ENCODE measurements at places on chromosomes 6 and 20.

- DNase-seq = no peak
Observed at GRCh38 chr6:13838616-13839015, 24.3 kb upstream of the MCUR1 start.

DNA sequence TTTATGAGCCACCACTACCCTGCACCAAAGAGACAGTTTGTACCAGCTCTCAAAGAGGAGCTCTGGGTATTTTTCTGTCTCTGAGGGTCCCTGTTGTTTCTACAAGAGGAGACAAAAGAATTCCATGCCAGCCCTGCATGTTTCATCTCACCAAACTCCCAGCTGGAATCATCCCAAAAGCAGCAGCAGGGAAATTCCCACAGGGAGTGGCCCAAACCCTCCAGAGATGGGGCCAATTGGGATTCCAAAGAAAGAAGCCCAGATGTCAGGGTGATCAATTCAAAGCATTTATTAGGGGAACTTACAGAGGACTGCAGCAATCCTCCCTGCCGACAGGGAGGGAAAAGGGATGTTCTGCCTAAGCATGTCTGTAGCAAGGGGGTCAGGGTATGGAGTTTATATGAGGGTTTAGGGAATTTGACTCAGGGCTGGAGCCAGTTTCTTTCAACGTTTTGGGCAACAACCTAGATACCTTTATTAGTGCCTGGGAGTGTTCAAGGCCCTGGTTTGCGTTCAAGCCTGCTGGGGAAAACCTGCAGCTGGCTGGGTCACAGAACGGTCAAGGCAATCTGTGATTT, 47.2 kb downstream of the MUC22 start:
- DNase-seq = no peak

GRCh38 chr20:920311-920710, 4.2 kb upstream of the ANGPT4 start:
- no peak for DNase-seq

DNA sequence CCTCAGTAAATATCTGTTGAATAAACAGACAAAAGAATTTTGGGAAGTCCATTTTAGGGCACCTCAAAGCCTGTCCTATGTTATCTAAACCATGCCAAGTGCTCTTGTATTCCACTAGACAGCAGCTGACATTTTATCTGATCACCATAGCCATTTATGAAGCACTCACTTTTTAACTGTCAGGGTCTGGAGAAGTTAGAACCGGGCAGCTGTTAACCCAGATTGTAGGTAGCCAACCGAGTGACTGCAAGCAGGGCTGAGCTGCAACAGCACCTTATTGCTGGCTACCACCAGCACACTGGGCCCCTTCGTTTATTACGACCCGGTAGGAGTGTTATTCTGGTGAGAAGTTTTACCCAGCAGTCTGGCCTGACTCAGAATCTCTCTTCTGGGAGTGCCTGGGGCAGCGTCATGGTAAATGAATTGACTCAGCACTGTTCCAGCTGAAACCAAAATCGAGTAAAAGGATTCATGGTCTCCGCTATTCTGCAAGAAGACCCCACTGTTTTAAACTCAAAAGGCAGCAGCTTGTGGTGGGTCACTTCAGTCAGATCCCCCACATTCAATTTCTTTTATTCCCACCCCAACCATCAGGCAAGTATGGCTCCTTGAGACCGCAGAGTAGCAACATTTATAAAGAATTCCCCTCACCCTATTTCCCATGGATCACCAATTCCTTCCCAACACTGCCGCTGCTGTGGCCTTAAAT, 1.7 kb downstream of the UBE2V1 start:
- no peak for DNase-seq

- DNase-seq = no peak
Observed at GRCh38 chr6:108565091-108565766, 4.5 kb downstream of the FOXO3 start.

DNA sequence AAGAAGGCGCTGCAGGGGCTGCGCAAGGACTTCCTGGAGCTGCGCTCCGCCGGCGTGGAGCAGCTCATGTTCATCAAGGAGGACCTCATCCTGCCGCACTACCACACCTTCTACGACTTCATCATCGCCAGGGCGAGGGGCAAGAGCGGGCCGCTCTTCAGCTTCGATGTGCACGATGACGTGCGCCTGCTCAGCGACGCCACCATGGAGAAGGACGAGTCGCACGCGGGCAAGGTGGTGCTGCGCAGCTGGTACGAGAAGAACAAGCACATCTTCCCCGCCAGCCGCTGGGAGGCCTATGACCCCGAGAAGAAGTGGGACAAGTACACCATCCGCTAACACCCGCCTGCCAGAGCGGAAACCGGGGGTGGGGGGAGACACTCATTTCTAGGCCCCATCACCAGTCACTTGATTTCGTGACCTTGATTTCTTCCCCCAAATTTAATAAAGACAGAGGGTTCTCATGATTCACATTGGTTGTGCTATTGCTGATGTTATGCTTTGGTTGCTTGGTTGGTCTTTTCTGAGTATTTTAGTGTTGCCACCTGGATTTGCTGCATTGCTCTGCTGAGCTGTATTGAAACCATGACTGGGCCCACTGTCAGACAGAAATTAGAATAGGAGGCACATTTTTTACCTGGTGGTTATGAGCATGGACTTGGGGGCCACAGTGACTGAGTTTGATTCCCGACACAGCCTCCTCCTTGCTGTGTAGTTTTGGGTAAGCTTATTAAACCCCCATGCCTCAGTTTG, 1.5 kb downstream of the FAM50B start:
- no peak for DNase-seq

GRCh38 chr6:20334334-20334733, 67.3 kb upstream of the E2F3 start:
- DNase-seq = peak; percentile 67

DNA sequence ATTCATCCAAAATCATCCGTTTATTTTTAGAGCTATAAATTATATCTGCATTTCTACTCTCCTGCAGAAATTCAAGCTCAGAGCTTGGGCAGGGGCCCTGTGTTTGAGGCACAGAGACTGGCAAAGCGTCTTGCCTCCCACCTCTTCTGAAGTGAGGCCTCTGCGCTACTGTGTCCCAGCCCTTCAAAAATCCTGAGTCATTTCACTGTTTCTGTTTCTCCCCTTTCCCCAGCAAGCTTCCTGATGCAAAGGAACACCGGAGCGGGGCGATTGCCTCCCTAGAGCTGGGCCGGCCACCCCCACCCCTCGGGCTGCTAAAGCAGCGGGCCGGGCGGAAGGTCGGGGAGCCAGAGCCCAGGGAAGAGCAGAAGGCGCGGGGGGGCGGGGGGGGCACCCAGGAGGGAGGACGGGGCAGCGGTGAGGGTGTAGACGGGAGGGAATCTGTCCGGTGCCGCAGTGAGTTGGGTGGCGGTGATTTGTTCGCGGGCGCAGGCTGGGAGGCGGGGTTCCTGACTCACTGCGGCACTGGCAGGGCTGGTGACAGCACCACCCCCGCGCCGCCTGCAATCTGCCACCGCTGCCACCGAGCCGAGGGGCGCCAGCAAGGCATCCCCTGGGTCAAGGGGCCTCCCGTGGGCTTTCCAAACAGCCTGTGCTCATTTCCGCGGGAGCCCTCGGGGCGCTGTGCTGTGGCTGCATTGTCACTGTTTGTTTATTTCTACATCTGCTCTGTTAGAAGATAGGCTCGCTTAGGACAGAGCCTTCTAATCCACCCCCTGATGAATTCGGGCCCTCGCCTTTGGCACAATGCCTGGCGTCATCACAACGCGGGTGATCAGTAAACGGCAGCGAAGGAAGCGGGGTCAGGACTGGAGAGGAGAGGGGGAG, 46.5 kb upstream of the SNAP25 start:
- DNase-seq = peak; percentile 80

DNA sequence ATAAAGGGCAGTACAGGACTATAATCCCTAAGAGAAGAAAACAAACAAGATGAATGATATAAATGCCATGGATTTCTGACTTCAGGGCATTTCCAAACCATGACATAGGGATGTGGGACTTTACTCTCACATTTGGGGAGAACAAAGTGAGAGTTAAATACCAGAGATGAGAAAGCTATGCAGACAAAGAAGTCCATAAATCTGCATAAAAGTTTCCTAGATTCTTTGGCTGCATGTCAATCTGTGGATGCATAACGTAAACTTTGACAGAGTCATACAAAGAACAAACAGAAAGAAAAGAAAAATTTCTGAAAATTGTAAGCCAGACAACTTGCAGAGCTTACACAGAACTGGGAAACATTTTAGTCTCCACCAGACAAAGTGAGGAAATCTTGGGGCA, 11.7 kb downstream of the EPM2A start:
- DNase-seq = no peak

GRCh38 chr6:10174056-10174455, 240.8 kb downstream of the TFAP2A start:
- no peak for DNase-seq

DNA sequence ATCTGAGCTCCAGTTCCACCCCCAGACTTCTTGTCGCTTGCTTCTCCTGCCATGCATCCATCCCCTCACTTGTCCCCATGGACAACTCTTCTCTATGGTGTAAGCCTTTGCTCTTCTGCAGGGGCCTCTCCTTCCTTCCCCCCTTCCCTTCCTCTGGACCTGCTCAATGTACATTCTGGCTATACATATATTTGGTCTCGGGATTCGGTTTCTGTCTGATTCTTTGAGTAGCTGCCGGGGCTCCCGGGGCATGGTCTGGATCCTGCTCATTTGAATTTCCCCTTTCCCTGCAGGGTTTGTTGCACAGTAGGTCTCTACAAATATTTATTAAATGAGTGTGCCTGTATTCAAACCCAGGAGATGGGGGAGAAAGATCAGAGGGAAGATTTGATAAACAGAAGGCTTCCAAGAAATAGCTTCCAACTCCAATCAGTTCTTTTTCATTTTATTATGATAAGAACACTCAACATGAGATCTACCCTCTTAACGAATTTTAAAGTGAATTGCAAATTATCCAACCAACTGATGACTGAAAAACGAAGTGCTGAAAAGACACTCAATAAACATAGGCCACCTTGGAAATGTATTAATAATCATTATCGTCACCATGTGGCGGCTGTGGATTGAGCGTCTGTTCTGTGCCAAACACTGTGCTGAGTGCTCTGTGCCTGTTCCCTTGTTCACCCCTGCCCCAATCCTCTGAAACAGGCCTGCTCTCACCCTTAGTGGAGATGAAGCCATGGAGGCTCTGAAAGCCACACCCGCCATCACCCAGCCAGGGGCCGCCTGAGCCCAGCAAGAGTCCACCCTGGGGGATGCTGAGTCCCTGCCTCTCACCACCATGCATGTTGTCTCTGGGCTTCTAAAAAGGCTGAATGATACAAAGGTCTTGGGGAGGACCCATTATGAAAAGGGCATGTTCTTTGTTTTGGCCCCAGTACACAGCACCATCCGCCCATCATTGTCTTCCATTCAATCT, 34.3 kb upstream of the APCDD1L start:
- no peak for DNase-seq

DNA sequence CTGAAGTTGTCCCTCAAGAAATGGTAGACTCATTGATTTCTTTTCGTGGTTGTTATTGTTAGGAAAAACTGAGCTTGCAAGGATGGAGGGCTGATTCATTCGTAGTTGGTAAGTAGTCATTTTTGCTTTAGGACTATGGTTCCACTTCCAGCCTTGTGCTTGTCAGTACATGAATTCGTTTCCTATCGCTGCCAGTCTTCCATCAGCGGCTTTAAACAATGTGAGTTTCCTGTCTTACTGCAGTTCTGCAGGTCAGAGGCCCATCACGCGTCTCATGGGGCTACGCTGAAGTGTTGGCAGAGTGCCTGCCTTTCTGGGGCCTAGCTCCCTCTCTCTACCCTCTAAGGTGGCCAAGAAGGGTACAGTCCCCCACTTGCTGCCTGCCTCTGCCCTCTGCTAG, 11.4 kb upstream of the MDFI start:
- no peak for DNase-seq

- DNase-seq = no peak
Observed at GRCh38 chr6:147759093-147759492, 250.6 kb downstream of the SAMD5 start.

DNA sequence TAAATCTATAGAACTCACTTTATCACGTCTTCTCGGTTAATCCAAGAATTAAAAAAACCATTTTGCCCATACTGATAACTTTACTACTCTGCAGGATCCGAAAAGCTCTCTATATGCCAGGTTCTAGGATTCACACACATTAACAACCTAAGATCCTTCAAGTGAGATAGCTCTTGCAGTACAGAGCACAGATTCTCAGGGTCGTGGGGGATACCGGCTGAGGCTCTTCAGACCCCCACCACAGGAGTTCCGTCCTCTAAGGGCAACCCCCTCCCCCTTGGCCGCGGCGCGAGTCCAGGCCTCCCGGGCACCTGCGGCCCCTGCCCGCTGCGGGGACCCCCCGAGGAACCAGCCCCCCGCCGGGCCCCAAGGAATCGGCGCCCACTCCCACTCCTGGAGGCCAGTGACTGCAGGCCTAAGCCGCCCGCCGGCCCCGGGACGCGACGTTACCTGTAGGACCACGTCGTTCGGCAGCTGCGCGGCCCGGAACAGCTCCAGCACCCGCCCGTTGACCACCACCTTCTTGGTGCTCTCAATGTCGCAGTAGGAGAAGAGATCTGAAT, 892 bp downstream of the REPS1 start:
- peak; percentile 79 for DNase-seq

- DNase-seq = no peak
Observed at GRCh38 chr20:1631309-1632151, 11.7 kb upstream of the SIRPB1 start.

DNA sequence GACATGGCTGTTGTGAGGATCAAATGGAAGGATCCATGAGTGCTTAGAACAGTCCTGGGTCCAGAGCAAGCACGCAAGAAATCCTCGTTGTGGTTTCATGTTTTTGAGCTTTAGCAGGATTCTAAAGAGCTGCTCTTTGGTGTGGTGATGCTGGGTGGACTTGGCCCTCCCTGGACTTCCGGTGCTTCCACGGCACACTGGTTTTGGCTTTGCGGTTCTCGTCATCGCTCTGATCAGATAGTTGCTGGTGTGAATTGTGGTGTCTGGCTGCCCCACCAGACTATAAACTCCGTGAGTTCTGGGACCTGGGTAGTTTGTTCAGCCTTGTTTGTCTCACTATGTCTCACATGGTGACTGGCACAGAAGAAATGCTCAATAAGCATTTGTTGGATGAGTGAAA, 3.3 kb downstream of the HNF4A start:
- no peak for DNase-seq

DNA sequence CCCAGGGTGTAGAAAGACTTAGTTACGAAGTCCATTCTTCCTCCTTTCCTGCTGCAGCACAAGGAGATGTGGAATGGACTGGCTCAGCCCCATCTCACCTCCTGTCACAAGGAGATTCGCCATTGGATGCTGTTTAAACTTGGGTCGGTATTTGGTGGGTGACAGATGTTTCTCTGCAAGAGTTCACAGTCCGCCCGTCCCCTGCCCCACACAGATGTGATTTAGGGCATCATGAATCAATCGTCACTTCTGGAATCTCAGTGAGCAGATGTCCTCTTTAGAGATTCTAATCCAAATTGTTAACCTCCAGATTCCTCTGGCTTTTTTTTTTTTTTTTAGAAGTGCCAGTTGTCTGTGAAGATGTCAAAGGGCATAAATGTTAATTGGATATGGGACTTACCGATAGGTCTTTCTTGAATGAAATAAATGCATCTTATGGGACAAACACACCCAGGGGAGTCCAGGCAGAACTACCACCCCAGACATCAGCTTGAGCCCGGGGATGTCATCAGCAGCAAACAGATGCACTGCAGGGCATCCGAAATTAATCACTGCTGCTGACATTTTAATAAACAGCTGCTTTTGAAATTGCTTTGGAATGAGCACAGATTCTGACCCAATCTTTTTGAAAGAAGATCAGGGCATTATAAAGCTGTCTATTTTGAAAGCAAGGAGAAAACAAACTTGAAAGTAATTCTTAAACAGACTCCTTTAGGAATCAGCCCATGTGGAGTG, 117.6 kb upstream of the CDH4 start:
- DNase-seq = no peak

GRCh38 chr6:135640449-135641111, 143.0 kb upstream of the AHI1 start:
- no peak for DNase-seq

GRCh38 chr20:58880994-58881752, 28.7 kb downstream of the GNAS start:
- no peak for DNase-seq
